ENCODE measurements at places on chromosomes 3 and 15.

DNA sequence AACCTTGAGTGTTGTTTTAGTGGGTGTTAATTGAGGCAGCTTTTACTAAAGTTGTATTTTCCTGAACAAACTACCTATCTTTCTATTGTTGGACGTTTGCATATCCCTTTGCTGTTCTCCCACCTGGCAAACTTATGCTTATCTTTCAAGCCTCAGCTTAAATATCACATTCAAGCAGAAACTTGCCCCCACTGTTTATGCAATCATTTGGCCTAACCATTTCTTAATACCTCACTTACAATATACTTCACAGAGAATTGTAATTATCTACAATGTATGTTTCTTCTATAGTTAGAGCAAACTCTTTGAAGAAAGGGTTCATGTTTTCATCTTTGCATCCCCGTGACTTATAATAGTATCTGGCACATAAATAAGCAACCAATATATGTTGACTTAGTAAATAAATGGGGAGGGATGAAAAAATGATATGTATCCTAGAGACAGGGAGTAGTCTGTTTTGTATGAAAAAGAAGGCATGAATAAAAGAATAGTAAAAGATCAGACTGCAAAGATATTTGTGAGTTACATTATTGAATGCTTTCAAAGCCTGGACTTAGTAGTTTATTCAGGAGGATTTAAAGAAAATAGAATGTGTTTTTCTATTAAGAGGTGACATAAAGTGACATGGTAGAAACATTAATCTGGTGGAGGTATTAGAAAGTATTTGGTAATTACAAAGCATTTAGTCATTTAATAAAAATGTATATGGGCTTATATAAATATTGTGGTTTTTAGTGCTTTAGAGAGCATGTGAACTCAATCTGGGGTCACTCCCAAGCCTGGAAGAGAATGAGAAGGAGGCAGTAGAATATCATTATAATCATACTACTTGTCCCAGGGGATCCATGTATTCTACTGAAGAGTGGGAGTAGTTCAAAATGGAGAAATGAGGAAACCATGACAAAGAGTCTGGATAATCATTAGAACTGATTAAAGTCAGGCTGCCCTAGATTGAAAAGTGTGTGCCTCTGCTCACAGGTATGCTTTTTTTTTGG is 60.0 kb upstream of the DCBLD2 start:
- DNase-seq: no peak

DNA sequence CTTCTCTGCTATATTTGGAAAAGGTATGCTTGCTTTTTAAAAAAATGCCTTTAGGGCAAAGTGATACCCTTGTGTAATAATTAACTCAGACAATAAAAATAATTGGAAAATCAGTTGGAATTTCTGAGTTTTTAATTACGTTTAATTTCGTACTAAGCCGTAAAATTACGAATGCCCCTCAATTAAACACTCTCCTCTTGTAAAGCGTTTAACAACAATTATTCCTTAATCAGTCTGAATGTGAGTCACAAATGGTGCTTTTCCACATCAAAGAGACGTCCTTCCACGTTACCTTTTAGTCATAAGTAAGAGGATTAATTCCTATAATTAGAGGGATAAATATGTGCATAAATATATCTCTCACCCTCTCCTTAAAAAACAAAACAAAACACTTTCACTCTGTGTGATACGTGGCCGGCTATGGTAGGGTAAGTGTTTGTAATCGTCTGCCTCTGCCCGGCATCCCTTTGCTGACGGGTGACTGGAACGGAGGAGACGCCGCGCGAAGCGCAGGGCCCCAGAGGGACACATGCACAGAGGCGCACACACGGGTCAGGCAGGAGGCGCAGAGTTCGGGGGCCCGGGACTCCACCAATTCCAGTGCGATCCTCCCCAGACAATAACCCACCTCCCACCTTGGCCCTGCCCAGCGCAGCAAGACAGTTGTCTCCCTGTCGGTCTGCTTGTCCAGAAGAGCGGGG is 9.7 kb upstream of the MEIS2 start:
- no peak for DNase-seq

- DNase-seq: peak; percentile 65
Observed at GRCh38 chr3:169509780-169510692, 153.5 kb downstream of the MECOM start.

- no peak for DNase-seq
Observed at GRCh38 chr15:69380100-69380725, 33.9 kb upstream of the KIF23 start.

- no peak for DNase-seq
Observed at GRCh38 chr15:82040862-82041261, 5.0 kb downstream of the MEX3B start.

- no peak for DNase-seq
Observed at GRCh38 chr3:110608566-110608965, 463.1 kb upstream of the NECTIN3 start.

GRCh38 chr15:80557441-80558234 is 137.5 kb upstream of the ABHD17C start:
- no peak for DNase-seq

DNA sequence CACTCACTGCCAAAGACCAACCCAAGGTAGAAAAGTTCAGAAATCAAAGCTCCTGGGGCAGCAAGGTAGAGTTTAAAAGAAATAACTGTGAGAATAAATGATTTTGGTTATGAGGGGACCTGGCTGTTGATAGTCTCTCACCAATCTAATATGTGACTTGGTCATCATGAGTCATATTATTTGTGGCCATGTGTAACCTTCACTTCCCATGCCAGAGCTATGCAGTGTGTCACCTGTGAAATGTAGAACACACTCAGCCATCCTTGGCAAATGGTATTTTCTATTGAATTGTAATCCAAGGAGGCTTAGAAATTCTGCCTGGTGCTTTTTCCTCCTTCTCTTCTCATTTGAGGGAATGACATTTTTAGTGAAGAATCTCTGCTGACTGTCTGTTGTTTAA is 184.2 kb upstream of the STAC start:
- DNase-seq: no peak

- no peak for DNase-seq
Observed at GRCh38 chr15:58425185-58425584, 6.6 kb upstream of the LIPC start.

DNA sequence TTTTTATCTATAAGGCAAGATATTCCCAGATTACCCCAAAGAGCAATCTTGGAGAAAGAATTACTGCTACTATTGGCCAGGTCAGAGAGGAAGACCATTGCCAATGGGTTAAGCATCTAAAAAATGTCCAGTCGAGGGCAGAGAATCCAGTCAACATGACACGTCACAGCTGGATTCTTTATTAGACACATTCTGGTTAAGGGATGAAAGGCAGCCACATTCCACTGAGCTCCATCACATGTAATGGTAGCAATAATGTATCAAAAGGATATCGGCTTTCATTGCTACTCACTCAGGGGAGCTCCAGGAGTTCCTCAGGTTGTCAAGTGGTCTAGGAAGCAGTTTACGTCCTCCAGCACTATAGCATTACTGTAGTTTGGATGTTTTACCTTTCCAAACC is 421.1 kb downstream of the PLOD2 start:
- no peak for DNase-seq

- no peak for DNase-seq
Observed at GRCh38 chr3:23333633-23334032, 130.5 kb downstream of the UBE2E2 start.

GRCh38 chr15:39944726-39945125 is 10.8 kb downstream of the EIF2AK4 start:
- no peak for DNase-seq

GRCh38 chr15:96002890-96003859 is 327.3 kb upstream of the NR2F2 start:
- DNase-seq: no peak

DNA sequence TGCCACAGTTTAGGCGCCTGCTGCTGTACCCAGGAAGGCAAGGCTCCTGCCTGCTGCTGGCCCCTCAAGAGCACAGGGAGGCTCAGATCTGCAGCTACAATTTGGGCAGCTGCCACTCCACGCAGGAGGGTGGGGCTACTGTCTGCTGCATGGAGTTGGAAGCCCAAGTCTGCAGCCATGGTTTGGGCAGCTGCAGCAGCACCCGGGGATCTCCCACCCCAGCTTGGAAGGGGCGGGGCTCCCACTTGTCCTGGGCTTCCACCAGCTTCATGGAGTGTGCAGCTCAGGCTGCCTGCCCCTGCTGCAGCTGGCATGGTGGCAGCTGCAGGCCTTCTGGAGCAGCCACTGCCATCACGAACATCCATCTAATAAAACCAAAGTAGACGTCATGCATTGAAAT is 512.9 kb downstream of the PYDC2 start:
- no peak for DNase-seq

- no peak for DNase-seq
Observed at GRCh38 chr3:30666572-30667279, 60.3 kb downstream of the TGFBR2 start.

- DNase-seq: no peak
Observed at GRCh38 chr15:77426871-77427270, 6.2 kb downstream of the HMG20A start.

DNA sequence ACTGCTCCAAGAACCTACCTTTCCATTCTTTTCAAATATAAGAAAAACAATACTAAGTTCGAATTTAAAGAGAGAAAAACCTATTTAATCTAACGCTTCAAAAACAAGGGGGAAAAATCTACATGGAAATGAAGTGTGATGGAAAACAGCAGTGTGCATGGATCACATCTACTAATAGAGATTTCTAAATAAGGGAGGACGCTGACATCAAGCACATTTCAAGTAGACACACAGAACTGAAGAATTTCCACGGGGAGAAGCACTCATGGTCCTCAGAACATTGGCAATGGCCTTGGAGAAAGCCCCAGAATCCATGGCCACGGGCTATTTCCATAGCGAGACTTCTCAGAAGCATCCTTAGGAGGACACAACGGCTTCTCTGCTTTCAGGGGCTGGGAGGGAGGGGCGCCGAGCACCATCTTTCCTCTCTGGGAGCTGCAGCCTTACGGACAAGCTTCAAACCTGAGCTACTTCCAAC is 1.0 kb downstream of the TASOR start:
- no peak for DNase-seq

DNA sequence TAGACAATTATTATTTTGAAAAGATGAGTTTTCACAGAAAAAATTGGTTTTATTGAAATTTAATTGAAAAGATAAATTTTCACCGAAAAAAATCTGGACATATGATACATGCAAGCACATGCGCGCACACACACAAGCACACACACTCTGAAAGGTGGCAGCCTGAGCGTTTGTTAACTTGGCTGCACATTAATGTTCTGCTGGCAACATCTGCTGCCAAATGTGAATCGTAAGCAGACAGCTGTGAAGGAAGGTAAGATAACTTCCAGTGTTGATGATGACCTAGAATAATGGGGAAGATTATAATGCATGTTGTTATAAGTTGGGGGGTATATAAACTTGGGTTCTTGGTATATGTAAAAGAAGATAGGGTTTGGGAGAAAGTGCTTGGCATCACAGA is 18.4 kb upstream of the CMTM7 start:
- no peak for DNase-seq

DNA sequence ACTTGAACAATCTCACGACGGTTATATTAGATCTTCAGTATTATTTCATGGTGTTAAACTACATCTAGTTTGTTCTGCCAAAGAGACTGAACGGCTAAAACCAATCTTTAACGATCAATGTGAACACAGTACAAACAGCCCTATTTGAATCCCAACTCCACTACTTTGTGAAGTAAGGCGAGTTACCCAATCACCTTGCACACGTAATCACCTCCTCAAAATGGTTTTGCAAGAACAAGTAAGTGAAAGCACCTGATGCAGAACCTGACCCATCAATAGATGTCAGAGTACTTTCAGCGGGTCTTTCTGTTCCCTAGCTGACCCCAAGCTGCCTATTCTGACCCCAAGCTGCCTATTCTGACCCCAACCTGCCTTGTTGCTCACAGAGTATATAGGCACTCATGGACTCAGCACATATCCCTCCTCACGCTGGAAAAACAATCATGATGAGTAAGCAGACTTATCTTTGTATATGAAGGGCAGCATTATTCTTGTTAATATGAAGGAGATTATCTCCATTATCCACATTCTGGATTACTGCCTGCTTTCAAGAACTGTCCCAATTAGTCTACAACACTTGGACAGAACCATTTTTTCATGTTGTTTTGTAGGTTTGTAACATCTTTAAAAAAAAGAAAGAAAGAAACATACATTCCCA is 3.7 kb downstream of the KPNA1 start:
- no peak for DNase-seq

DNA sequence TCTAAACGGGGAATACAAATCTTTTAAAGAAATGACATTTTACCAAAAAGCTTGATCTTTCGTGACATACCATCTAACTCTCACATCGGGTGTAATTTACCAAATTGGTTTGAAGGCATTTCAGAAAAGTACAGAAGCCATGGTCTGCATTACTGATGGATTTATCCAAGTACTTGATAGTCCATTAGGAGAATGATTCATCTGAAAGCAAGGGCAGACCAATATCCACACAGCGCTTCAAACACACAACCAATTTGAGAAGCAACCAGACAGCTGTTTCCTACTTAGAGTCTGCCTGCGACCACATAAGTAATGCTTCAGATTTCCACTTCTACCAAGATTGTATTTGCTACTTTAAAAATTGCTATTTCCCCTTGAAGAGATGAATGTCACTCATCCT is 697.6 kb upstream of the ALCAM start:
- no peak for DNase-seq

GRCh38 chr3:20201143-20201542 is 15.1 kb upstream of the SGO1 start:
- DNase-seq: no peak

DNA sequence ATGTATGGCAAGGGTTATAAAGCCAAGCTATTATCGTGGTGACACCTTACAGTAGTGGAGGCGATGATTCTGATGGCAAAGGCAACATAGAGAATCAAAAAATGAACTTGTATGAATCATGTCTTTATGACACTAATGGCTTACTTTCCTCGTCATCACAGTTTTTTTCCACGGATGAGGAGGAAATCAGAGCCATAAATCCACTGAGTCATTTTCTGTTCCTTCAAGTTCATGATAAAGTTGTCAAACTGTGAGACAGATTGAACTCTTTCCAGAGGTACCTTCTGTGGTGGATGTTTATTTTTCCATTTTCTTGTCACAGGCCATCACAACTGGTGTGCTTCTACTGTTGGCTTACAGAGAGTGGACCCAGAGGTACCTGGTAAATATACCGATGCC is 8.5 kb downstream of the TMEM212 start:
- DNase-seq: no peak

DNA sequence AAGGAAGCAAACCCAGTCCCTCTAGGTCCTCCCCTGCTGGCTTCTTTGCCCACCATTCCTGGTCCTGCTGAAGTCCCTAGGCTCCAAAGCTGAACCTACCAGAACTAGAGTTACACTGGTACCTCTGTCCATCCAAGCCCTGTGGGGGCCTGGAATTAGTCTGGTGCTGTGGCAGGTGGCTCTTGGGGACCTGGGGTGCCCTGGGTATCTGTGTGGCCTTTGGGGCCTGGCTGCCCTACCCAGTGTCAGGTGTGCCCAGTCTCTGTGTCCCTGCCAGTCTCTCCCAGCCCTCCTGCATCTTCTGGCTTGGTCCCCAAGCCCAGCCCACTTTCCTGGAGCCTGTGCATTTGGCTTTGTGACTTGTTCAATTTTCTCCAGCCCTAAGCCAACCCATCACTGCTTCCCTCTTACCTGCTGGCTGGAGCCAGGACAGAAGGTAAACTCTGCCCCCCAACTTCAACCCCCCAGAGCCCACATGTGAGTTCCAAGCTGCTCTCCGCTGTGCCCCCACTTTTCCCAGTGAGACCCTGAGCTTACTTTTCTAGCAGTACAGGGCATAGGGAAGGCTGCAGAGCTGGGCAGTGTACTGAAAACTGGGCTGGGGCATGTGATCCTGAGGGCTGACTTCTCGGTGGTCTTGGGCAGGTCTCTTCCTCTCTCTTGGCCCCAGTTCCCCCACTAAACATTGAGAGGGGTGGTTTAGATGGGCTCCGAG is 28.3 kb upstream of the HHATL start:
- DNase-seq: no peak

- no peak for DNase-seq
Observed at GRCh38 chr3:194220901-194221326, 85.0 kb downstream of the HES1 start.
